SJCRH30 (cell line): ENCODE measurements at places on chromosomes 7 and 10. TPM values are rescaled to one million over a fixed set of nuclear protein-coding genes. Genes with fewer than 3 reads are reported as not detected.
A peak's percentile ranks its signal among the peaks of the same experiment; 100 is the strongest.

GRCh38 chr10:105806-106205 is 29.4 kb upstream of the ZMYND11 start:
- DNase-seq = no peak

DNA sequence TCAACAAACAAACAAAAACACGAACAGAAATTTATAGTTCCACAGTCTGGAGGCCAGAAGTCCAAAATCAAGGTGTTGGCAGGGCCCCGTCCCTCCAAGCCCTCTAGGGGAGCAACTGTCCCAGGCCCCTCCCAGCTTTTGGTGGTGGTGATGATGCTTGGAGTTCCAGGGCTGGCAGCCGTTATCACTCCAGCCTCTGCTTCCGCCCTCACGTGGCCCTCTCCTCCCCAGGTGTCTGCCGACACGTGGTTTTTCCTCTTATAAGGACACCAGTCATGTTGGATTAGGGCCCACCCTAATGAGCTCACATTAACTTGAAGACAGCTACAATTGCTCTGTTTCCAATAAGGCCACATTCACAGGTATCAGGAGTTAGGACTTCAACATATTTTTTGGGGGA is 49.7 kb downstream of the MICALL2 start:
- DNase-seq = no peak

DNA sequence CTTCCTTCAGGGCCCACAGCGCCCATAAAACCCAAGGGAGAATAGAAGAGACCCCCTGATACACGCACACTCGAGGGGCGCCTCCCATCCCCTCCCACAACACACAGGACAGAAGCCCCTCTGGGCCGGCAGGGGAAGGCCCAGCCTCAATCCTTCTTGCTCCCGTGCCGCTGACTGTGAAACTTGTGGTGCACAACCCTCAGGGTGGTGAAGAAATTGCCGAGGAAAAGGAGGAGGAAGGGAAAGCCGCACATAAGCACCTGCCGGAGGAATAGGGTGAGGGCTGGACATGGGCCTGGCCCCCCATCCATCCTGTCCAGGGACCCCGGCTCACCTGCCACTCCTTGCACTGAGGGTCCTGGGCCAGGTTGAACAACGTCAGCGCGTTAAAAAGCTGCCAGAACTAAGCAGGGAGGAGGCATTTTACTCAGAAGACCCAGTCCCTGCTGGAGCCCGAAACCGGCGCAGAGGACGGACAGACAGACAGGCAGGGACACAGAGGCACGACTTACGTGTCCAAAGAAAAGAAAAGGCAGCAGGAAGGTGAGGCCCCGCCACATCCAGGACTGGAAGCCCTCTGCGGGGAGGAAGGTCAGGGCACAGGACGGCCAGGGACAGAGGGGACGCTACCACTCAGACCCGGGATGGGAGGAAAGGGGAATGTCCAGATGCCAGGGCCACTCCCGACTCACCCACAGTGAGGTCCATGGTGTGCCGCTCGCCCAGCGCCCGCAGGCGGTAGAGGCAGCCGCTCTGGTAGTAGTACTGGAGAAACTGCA is 7.2 kb downstream of the TMEM120A start:
- no peak for DNase-seq

PON1 gene
- total RNA-seq = 0.28 and 0.84 TPM in 2 replicates

TMEM176B gene
- not detected in 2 replicates for total RNA-seq

DNA sequence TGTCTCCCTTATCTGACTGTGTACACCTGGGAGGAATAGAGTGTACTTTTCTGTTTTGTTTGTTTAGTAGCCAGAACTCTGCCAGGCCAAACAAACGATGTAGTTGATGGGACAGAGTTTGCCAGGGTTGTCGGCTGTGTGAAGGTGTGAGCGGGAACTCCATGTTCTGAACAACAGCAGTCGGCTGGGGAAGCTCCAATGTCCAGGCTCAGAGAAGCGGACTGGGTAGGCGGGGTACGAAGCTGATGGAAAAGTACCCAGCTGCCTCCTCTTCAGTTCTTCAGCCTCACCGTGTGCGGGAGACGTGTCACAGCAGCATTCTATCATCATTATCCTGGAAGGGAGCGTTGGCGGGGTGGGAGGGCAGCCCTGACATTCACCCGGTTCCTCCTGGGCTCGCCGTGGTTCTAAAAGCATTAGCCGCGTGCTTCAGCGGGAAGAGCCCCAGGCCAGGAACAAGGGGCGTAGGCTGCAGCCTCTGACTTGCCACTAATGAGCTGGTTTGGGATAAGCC is 52.9 kb downstream of the PFKFB3 start:
- DNase-seq = no peak

GRCh38 chr10:116848032-116848943 is 1.0 kb upstream of the ENO4 start:
- no peak for DNase-seq

DNA sequence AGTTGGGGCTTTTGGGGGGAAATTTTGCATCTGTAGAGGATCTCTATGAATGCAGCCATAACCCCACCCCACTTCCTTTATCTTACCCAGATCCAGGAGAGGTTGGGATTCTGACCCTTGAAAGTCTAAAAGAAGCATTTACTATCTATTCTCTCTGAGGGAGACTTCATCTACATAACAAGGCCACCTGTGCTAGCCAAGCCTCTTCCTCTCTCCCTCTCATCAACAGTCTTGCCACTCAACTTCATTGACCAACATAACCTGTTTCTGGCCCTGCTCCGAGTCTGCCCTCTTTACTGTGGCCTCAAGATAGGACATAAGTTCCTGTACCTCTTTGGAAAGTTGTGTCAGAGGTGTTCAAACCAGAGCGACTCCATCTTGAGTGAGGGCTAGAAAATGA is 19.4 kb downstream of the TUBAL3 start:
- no peak for DNase-seq

DNA sequence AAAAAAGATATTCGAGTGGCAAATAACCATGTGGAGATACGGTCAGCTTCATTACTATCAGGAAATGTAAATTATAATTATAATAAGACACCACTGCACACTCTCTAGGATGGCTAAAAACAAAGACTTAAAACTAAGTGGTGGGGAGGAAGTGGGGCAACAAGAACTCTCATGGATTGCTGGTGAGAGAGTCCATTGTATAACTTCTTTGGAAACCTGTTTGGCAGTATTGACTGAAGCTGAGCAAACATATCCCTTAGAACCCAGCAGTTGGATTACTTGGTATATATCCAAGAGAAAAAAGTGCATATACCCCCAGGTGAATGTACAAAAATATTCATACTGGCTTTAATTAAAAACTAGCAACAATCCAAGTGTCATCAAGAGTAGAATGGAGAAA is 133.7 kb upstream of the CTBP2 start:
- no peak for DNase-seq

DNA sequence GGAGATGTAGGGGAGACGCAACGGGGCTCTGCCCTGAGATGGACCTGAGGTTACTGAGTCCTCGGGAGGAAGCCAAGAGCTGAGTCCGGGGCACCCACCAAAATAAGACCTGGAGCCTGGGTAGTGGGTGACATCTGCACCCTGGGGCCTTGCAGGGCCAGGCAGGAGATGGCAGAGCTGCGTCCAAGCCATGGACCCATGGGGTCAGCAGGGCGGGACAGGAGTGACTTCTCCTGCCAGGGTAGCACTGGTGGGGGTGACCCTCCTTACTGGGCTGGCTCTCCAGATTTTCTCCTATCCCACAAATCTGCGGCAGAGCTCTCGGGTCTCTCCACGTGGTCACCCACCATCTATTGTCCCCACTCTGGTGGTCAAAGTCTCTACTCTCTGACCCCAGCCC is 2.1 kb downstream of the GHRHR start:
- DNase-seq = no peak

STEAP2 gene
- 0.08 and 0.10 TPM in 2 replicates for total RNA-seq

RBM20 gene
- total RNA-seq = 11.1 and 12.4 TPM in 2 replicates

SSC4D gene
- 0.86 and 1.8 TPM in 2 replicates for total RNA-seq

DNA sequence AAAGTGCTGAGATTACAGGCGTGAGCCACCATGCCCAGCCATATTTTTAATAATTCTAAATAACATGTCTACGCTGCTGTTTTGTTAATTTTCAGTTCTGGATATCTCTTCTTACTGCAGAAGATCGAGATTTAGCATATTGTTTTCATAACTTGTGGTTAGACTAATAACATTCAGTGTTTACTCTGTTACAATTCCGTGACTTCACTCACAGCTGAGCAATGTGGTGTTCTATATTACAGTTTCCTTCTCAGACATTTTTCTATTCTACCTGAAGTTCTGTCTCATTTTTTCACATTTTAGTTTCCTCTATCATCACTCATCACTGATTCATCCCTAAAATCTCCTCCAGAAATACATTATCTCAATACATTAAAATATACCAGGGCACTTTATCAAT is 10.9 kb downstream of the RNF32 start:
- no peak for DNase-seq

NME8 gene
- total RNA-seq = not detected in 2 replicates

- DNase-seq = peak; percentile 80
Measured at GRCh38 chr10:96512524-96513304, 1.0 kb downstream of the TLL2 start.

DNA sequence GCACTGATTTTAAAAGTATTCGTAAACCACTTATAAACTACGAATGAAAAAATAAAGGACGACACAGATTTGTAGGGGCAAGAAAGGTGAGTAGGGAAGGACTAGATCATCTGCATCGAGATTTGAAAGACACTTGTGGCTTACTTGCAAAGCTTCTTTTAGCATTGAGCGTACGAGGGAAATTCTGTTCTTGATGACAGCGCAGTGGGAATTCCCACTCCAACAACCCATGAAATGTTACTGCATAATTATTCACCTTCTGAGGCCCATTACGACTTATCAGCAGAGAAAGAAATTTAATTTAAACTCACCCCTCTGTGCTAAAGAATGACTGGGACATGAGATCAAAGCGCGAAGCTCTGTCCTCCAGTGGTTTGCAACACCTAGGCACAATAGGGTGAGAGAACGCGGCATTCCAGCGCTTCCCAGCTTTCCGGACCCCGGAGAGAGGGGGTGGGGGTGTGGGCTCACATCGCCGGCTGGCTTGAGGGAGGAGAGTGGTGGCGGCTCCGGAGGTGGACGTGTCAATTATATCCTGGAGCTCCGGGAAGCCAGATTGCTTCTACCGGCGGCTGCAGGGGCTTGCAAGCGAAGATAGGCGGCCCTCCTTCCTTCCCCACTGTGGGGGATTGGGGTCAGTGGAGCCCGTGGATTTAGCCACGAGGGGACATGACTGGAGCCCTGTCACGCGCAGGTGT is 10.3 kb downstream of the SP8 start:
- no peak for DNase-seq

PRKG1 gene
- 2.6 and 3.0 TPM in 2 replicates for total RNA-seq

AZGP1 gene
- 0.10 TPM in 1 of 2 replicates, not detected in the other for total RNA-seq

DNA sequence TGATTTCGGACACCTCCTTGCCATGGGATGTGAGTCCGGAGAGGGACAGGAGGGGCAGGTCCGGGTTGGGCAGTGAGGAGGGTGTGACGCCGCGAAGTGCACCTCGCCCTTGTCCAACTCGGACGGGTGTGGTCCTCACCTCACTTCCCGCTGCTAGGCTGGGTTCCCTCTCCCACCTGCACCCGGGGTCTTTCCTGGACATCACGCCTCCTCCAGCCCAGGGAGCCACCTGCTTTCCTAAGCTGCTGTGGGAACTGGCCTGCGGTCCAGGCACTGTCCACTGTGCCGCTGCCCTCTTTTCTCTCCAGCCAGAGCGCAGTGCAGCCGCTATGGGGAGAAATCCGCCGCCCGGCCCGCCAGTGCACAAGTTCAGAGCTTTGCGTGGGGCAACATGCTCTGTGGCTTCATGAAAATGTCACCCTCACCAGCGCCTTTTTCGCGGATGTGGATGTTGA is 45.0 kb upstream of the ZNF716 start:
- no peak for DNase-seq

GRCh38 chr10:11058965-11059364 is 41.3 kb downstream of the CELF2 start:
- DNase-seq = no peak

NOD1 gene
- total RNA-seq = 6.4 and 11.4 TPM in 2 replicates

- no peak for DNase-seq
Measured at GRCh38 chr10:114060456-114060855, 16.8 kb downstream of the ADRB1 start.

TMEM178B gene
- 0.63 and 0.73 TPM in 2 replicates for total RNA-seq

DYDC2 gene
- 0.13 TPM in 1 of 2 replicates, not detected in the other for total RNA-seq

DNA sequence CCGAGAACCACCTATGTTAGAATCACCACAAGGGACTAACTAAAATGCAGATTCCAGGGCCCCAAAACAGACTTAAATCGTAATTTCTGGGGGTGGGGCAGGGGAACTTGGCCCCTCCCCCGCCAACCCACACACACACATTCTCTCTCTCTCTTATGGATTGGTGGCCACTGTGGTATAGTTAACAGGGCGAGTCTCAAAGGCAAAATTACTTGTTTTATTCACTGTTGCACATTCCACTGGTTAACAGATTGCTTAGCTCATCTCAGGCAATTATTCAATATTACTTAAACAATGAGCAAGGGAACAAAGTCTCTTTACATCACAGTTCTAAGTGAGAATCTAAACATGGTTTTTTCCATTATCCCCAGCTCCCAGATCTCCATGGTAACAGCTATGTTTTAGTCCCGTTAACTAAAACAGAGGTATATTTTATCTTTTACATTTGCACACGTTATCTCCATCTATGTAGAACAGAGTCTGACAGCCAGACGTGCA is 38.5 kb downstream of the IGF2BP3 start:
- DNase-seq = no peak
